ENCODE measurements at places on chromosomes 1 and 21. TPM values are rescaled to one million over a fixed set of nuclear protein-coding genes. Genes with fewer than 3 reads are reported as not detected.

The IFI44 gene
- total RNA-seq, result 2.9 TPM

The TAL1 gene
- not detected for total RNA-seq

The PRR9 gene
- not detected for total RNA-seq

The CD101 gene
- not detected for total RNA-seq

The IFI44L gene
- 0.69 TPM for total RNA-seq

The TMEM240 gene
- total RNA-seq, result 4.8 TPM

The TNNI3K gene
- not detected for total RNA-seq

- no peak for DNase-seq
Observed at GRCh38 chr1:48761986-48762385, 14.7 kb downstream of the BEND5 start.

GRCh38 chr1:43881415-43881814 is 52.2 kb upstream of the ARTN start:
- no peak for DNase-seq

GRCh38 chr1:109252893-109253802 is 3.8 kb downstream of the CELSR2 start:
- DNase-seq, result no peak

DNA sequence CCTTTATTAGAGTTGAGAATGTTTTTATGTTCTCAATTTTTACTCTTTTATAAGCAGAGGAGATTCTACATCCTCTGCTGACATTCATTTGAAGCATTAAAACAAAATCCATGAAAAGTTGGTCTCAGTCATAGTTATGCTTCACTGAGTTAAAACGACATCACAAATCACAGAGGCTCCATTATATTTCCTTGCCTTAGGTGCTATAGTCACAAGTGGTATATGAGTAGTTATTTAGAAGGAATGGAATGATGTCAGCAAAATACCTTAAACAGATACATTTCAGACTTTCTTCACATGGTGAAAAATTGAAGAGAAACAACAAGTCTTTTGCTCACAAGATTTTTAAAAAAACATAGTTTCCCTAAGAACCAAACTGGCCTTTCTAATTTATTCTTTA is 11.7 kb upstream of the METTL13 start:
- no peak for DNase-seq

- DNase-seq, result no peak
Observed at GRCh38 chr1:219517031-219517430, 95.9 kb downstream of the ZC3H11B start.

DNA sequence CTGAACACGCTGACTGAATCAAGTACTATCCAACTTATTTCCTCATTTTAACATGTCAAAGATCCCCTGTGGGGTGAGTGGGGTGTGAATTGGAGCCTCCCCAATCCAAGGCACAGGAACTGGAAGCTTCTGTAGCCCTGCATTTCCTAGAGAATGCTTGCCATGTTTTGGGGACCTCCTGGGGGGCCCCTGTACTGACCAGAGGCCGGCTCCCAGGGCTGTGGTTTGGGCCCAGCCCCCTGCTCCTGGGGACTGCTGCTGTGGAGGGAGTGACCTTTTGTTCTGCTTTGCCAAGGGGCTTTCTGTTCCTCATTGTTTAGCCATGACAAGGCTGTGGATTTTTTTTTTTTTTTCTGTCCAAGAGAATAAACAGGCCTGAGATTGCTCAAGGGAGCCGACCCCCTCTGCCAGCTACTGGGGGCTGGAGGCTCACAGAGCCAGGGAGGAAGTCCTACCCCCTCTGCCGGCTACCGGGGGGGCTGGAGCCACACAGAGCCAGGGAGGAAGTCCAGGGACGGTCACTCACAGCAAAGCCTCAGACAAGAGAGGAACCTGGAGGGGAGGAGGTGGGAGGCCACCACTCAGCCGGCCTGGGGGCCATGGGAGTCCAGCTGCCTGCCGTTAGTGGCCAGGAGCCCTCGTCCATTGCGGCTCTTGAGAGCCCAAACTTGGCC is 17.4 kb downstream of the TNFRSF1B start:
- no peak for DNase-seq

DNA sequence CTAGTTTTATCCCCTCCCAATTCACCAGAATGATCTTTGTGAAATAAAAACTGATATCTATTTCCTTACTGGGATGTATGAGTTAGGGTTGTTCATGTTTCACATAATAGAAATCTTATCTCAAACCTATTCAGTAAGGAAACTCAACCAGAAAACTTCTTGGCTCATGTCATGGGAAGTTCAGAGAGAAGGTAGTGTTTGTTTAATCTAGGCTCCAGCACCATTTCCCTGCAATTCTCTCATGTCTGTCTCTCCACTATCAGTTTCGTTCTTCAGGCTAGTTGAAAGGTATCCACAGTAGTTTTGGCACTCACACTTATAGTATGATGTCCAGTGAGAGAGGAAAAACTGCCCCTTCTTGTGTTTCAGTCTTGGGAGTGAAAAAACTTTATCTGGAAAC is 34.6 kb upstream of the UHMK1 start:
- no peak for DNase-seq

DNA sequence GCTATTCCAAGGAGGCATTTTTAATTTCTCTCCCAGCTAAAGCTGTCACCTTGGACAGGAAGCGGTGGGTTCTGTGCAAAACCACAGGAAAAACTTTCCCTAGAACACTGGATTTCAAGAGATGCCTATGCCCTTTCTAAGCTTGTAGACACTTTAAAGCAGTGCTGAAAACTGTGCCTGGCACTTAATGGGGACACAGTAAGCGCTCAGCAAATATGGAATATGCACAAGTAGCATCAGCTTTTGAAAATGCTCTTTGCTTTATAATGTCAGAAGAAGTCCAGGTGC is 50.9 kb upstream of the TARBP1 start:
- DNase-seq, result no peak

GRCh38 chr1:15368888-15369287 is 40.8 kb upstream of the EFHD2 start:
- no peak for DNase-seq

GRCh38 chr1:240597153-240597745 is 14.7 kb downstream of the GREM2 start:
- no peak for DNase-seq

Measured in HFFc6 (cell line).